ENCODE measurements at places on chromosomes 11 and 22.

DNA sequence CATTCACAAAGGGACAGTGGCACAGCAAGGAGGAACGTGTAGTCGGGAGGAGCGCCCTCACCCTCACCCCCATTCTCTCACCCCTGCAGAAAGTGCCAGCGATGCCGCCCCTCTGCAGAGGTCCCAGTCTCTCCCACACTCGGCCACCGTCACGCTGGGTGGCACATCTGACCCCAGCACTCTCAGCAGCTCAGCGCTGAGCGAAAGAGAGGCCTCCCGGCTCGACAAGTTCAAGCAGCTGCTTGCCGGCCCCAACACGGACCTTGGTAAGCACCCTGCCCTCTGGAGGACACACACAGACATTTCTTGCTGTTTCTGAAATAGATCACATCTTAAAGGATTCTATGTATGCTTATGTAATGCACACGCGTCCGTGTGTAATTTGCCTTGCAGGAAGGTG, 34.9 kb downstream of the TBC1D22A start:
- DNase-seq = no peak

- no peak for DNase-seq
Observed at GRCh38 chr22:45212306-45212709, 28.4 kb downstream of the KIAA0930 start.

DNA sequence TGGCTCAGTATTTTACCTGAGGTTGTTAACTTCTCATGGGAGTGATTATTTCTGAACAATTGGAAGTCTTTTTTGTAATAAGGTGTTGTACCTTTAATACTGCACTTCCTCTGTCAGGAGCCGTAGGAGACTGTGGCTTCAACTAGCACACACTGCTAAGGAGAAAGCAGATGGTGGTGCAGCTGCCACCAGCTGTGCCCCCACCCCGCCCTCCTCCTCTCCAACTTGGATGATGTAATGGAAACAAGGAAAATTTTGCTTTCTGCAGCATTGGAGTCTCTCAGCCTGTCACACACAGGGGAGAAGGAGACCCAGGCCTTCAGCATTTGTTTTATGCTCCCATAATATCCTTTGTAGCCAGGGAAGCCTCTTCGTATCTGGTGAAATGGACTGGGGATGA, 91.2 kb downstream of the TEAD1 start:
- DNase-seq = no peak

GRCh38 chr22:48751539-48752437, 1075.9 kb downstream of the BRD1 start:
- DNase-seq = no peak

DNA sequence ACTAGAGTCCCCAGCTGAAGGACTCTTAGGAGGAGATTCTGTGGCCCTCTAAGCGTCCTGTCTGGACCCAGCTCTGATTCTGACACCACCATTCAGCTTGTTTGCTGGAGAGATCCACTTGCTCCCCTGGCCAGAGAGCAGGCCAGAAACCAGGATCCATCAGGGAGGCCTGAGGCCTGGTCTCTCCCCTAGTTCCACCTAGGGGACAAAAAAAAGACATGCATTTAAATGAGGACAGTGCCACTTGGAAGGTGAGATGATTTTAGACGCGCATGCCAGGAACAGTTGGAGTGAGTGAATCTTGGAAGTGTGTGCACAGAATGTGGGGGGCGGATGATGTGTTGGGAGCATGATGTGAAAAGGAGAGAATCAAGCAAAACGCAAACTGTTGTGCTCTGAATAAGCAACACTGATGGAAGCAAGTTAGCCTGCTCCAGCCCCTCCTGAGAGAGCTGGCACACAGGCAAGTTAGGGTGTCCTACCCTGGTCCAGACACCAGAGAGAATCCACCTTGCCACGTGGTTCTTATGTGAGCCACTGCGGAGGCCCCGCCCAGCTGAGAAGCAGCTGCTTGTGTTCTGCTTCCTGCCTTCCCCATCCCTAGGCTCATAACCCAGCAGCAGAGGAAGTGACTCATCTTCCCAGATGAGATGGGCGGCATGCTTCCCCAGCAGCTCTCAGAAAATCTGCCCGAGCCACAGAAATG, 8.0 kb upstream of the SLCO2B1 start:
- peak; percentile 36 for DNase-seq

- no peak for DNase-seq
Observed at GRCh38 chr22:44979154-44979553, 30.7 kb downstream of the PHF21B start.

All from stimulated activated CD8-positive, alpha-beta memory T cell treated with anti-CD3 and anti-CD28 coated beads, Interleukin-4, amount 100 ng/mL, for 1 hour (primary cell).